ENCODE measurements at places on chromosomes 5 and 9. TPM values are rescaled to one million over a fixed set of nuclear protein-coding genes. Genes with fewer than 3 reads are reported as not detected.

GRCh38 chr9:128419061-128419925, 1.4 kb upstream of the CERCAM start:
- peaks cover 9% of the 10 kb centered on the region for H3K4me1 ChIP-seq
- H3K27ac ChIP-seq = no peak overlapping the region
- H3K27me3 ChIP-seq = peaks cover 5% of the 10 kb centered on the region

DNA sequence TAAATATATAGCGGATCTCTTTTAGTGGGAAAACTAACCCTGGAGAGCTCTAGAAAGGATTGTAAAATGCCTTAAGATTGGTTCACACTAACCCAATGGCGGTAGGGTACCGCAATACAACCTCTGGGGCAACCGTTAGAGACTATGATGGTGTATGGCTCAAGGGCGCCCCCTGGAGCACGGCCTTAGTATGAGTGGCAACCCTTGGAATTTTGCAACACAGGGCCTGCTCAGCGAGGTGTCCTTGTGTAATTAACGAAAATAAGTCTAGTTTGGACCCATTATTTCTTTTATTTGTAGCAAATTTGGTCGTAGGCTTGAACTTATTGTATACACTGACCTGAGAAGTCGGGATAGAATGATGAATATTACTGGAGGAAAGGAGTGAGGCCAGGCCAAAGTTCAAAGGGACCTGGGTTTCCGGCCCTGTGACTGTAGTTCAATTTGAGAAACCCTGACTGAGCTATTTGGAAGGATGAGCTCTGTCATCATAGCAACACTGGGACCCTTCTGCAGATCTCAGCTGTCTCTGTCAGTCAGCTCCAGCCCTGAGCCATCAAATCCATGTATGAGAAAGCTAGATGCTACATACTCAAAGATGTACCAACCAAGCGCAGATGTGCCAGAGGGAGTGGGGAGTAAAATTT, 54.8 kb downstream of the CAMK4 start:
- peaks cover 7% of the 10 kb centered on the region for H3K4me1 ChIP-seq
- no peak overlapping the region for H3K4me3 ChIP-seq
- no peaks in the 10 kb centered on the region for H3K36me3 ChIP-seq

DNA sequence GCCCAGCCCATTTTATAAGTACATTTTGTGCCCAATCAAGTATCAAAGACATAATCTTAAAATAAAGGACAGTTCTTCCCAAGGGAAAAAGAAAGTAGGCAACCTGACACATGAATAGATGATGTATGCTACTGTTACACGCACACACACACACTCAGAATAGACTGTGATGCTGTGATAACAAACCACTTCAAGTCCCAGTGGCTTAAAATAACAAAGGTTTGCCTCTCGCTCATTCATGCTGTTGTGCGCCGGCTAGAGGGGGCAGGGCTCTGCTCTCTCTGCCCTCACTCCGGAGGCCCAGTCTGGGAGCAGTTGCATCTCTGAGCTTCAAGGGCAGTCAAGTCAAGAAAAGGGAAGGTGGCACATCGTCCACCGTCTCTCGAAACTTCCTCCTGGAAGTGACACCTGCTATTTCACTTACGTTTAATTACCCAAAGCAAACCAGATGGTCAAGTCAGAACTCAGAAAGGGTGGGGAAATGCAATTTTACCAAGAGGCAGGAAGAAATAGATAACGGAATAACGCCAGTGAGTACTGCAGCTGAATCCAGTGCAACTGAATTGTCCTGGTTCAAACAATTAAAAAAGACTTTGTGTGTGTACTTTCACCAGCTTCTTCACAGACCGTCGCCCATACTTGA, 43.3 kb downstream of the ANKRD33B start:
- H3K36me3 ChIP-seq = no peaks in the 10 kb centered on the region
- H3K27ac ChIP-seq = no peak overlapping the region
- no peaks in the 10 kb centered on the region for H3K4me1 ChIP-seq
- DNase-seq = no peak
- H3K4me3 ChIP-seq = no peak overlapping the region
- H3K27me3 ChIP-seq = no peaks in the 10 kb centered on the region

DNA sequence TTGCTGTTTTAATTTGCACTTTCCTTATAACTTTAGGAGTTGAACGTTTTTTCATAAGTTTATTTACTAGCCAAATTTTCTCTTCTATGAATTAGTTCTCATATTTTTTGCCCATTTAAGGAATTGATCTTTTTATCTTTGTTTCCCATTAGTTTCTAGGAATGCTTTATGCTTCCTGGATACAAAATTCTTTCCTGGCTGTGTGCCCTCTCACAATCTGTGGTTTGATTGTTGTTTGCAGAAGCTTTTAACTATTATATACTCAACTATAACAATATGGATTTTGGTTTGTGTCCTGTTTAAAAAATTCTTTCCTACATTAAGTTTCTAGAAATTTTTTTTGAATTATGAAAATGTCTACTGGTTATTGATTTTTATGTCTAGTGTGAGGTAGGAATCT, 206.3 kb downstream of the CSNK1G3 start:
- no peaks in the 10 kb centered on the region for H3K4me1 ChIP-seq
- H3K36me3 ChIP-seq = no peaks in the 10 kb centered on the region
- no peak for DNase-seq
- no peak overlapping the region for H3K27ac ChIP-seq
- no peaks in the 10 kb centered on the region for H3K27me3 ChIP-seq
- no peak overlapping the region for H3K4me3 ChIP-seq

Gene DMXL1
- 32.4 TPM for total RNA-seq

Gene TEX48
- total RNA-seq = not detected

Gene CCDC187
- not detected for total RNA-seq

Gene BARHL1
- total RNA-seq = not detected

All from naive thymus-derived CD4-positive, alpha-beta T cell (primary cell).